Stimulated activated CD4-positive, alpha-beta T cell treated with anti-CD3 and anti-CD28 coated beads, Interleukin-4, amount 100 ng/mL, for 1 hour (primary cell): ENCODE measurements at places on chromosomes 7 and 10.
A peak's percentile ranks its signal among the peaks of the same experiment; 100 is the strongest.

DNA sequence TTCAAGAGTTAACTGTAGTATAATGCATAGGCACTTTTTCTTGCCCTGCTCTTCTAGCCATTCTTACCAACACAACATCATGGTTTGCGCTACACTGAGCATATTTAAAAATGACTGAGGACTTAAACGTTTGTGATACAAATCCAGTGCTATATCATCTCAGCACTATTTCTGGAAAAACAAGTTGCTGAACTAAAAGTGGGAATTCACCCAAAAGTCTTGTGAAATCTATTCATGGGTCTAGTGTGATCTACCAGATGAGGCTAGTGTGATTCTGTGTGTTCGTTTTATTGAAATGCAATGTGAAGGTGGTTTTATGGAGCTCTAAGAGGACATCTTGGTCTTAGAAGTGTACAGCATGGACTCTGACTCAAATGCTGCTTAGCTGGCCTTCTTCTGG lies 584.6 kb upstream of the POM121L12 start:
- no peak for DNase-seq

DNA sequence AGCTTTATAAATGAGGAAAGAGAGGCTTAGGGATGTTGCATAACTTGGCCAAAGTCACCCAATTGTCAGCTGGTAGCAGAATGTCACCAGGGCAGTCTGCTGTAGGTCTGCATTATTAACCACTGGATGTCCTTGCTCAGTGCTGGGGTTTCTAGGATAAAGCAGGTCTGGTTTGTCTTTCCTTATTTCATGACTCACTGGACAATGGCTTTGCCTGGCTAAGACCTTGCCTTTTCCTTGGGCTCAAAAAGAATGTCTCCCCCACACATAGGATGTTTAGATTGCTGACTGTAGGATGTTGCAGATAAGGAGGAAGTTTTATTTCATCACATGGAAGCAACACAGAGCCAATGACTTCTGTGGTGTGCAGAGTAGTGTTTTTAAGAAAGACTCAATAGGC lies 29.4 kb downstream of the WDFY4 start:
- DNase-seq = no peak

DNA sequence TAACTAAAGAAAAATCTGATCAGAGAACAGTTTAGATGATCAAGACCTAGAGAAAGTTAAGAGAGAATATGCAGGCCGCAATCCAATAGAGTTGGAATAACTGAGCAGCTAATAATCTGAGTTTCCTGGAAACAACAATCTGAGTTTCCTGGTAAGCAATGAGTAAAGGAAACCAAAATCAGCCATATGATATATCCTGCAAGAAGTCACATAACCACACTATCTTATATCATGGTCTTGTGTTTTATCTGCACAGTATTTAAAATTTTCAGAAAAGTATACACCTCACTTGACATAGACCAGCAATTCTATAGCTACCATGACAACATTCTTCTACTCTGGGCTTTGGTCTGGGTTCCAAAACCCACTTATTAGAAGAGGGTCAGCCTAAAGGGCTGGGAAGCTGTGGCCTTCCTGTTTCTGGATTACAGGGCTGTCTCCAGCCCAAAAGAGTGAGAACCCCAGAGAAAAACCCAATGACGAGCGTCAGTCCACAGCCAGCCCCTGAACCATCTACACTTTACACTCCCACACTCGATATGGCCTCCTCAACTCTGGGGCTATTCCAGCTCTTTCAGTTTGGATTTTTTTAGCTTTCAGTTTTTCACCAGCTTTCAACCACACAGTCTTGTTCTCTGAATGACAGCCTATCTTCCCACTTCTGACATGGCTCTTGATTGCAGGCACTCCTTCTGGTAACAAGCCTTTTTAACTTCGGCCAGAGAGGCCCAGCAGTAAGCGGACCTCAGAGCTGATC lies 110.4 kb downstream of the GLI3 start:
- no peak for DNase-seq

GRCh38 chr7:129862682-129863081 lies 90.1 kb downstream of the UBE2H start:
- DNase-seq = no peak

DNA sequence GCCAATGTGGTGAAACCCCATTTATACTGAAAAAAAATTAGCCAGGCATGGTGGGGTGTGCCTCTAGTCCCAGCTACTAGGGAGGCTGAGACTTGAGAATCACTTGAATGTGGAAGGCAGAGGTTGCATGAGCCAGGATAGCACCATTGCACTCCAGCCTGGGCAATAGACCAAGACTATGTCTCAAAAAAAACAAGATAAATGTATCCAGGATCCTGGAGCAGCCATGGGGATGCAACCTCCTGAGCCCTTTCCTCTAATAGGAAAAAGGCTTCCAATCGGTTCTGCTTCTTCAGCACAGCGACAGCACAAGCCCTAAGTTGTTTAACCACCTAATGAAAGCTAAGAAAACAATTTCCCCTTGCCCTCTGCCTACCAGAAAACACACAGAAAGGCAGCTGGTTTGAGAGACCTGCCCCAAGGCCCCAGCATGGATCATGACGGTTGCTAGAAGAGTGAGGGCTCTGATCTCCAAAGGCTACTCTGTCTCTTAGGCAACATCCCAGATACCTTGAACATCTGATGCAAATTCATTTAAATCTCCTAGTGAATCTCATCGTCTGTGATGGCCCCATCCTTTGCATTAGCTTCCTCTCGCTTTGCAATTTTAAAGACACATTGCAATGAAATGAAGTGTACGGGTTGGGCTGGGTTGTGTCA lies 220.8 kb downstream of the ARHGAP21 start:
- DNase-seq = no peak

- DNase-seq = no peak
Measured at GRCh38 chr7:46213154-46213537, 292.1 kb upstream of the IGFBP3 start.

- DNase-seq = no peak
Measured at GRCh38 chr10:100634034-100634433, 98.3 kb downstream of the HIF1AN start.

- DNase-seq = no peak
Measured at GRCh38 chr7:83769407-83769806, 120.5 kb upstream of the SEMA3E start.

DNA sequence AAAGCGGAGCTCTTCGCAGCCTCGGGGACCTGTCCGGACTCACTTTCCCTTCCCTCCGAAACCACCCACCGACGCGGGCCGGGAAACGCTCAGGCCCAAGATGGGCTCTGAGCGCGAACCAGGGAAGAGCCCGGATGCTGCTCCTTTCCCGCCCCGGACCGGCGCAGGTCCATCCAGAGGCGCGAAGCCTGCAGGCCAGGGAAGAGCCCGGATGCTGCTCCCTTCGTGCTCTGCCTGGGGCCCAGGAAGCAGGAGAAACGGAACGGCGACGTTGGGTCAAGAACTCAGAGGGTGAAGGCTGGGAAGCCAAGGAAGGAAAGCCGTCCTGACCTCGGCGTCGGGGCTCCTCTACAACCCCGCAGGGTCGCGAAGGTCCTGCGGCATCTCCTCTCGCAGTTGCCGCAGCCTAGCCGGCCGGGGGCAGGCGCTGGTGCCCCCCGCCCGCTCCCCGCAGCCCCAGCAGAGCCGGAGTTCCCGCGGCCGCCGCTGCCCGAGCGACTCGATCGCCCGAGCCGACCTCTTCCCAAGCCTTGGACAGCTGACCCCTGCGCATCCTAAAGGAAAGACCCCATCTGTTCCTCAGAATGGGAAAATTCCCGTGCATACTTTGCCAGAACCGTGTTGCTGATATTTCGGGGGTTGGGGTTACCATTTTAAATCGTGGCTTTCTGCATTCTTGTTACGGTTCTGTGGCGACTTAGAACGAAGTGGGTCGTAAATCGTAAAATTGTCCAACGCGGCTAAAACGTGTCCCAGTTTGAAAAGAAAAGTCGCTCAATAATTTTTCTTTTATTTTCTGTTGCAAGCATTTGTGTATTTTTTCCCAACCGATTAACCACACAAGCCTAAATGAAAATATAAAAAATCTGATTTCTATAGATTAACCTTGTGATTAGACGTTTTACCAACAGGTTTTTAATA lies 7.5 kb downstream of the HOXA1 start:
- DNase-seq = no peak

- DNase-seq = no peak
Measured at GRCh38 chr10:1465993-1466764, 271.1 kb downstream of the ADARB2 start.

- DNase-seq = no peak
Measured at GRCh38 chr10:124145109-124145870, 51.9 kb upstream of the CHST15 start.

DNA sequence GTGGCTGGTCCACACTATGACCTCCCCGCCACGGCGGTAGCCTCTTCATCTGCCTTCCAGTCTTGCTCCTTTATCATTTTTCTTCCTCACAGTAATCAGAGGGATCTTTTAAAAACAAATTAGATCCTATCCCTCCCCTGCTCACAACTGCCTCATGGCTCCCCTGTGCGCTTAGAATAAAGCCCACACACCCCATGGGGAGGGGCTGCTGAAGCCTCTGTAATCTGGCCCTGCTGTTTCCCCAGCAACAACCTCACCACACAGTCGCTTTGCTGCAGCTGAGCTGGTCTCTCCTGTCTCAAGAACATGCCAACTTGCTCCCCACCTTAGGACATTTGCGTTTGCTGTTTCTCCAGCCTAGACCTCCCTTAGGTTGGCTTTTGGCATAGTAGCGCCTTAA lies 41.0 kb downstream of the SP8 start:
- DNase-seq = no peak

- DNase-seq = no peak
Measured at GRCh38 chr7:36875794-36876193, 151.5 kb upstream of the AOAH start.

GRCh38 chr7:28976022-28976421 lies 17.9 kb upstream of the TRIL start:
- DNase-seq = no peak

DNA sequence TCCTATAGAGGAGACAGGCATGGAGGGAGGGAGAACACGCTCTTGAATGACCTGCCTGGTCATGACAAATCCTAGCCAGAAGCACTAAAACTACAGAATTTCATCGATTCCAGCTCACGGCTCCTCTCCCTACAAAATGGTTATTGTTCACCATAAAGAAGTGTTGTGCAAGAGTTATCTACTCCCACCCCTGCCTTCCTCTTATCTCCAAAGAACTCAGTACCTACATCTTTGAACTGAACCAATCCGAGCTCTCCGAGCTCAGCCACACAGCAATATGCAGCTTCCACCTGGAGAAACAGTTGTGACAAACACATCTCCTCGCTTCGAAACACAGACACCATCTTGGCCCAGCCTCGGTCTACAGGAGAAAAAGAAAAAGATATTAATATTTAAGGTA lies 26.9 kb upstream of the TMEM213 start:
- no peak for DNase-seq

- DNase-seq = no peak
Measured at GRCh38 chr7:2007551-2007950, 225.2 kb downstream of the MAD1L1 start.

- no peak for DNase-seq
Measured at GRCh38 chr7:116952635-116953371, 498 bp upstream of the ST7 start.

- no peak for DNase-seq
Measured at GRCh38 chr7:118286131-118286530, 61.6 kb downstream of the ANKRD7 start.

- DNase-seq = peak; percentile 85
Measured at GRCh38 chr10:119445311-119445934, 97.1 kb downstream of the RGS10 start.

DNA sequence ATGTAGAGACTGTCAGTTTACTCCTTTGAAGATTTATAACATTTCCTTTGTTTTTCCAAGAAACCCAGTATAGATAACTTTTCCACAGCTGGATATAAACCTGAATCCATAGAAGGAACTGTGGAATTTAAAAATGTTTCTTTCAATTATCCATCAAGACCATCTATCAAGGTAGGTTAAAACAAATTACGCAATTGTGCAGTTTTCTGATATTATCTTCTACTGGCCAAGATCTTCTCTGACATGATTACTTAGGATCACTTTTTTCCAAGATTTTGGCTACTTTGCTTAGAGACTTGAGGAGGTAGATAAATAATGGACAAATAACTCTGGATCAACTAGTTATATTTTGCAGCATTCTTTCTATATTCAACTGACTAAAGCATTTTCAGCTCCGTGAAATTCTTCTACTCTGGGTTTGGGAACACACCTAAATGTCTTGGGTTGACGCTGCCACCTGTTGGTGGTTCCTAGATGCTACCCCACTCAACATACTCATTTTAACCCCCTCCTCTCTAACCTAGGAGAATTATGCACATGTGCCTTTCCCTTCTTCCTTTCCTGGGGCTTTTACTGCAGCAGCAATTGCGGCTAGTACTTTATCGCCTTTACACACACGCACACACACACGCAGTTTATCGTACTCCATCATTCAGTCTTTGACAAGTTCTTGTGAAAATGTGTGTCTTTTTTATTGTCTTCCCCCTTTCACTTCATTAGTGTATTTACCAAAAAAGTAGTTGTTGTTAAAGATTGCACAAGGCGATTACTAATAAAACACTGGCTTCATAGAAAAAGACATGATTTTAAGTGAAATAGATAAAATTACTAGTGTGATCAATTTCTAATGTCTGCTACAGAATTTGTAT lies 32.7 kb downstream of the ABCB5 start:
- no peak for DNase-seq

GRCh38 chr7:131244259-131244852 lies 83.3 kb upstream of the MKLN1 start:
- peak; percentile 9 for DNase-seq

DNA sequence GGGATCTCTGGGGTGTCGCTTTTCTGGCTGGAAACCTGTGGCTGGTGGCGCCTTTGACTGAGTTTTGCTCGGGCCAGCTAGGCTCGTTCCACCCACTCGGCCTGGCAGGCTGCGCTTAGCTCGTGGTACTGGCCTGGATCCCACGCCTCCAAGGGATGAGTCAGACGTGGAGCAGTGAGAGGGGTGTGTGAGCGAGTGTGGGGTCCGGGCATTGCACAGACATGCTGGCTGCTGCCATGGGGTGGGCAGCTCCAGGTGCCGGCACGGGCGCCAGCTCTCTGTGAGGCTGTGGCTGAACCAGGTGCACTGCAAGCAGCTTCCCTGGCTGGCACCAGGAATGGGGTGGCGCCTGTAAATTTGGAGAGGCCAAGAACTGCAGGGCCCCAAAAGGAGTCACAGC lies 63.1 kb upstream of the CACNA2D1 start:
- no peak for DNase-seq

DNA sequence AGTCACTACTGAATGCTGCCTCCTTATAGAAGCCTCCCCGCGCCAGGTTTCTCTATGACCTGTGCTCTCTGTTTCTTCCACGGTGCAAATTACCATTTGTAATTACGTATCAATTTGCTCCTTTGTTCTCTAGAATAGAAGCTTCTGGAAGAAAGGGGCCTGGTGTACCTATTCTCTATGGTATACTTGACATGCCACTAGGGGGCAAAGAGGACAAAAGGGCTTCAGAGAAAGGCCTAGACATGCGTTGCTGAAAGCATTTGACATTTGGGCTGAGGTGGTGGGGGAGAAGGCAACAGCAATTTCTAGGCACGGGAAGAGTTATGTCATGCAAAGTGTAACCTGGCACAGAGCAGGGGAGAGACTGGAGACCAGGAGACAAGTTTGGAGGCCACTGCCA lies 148.7 kb downstream of the WDR11 start:
- no peak for DNase-seq

DNA sequence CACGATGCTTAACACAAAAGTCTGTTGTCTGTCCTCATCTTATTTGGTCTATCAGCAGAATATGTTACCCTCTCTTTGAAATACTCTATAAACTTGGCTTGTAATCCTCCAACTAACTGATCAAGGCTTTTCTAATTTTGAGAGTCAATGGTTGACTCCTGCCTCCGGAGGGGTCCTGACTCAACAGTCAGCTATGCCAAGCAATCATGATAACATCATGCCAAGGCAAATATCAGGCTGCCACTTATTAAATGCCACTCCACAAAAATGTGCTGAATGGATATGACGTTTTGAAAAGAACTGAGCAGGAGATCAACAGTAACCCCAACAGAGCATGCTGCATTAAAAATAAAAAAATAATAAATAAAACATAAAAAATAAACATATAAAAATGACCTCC lies 116.1 kb downstream of the PARD3 start:
- DNase-seq = no peak
